WTC11 (cell line): ENCODE measurements at places on chromosomes 13 and 19.

GRCh38 chr13:20664351-20664750, 39.1 kb upstream of the IL17D start:
- DNase-seq, result no peak

GRCh38 chr13:39531646-39532045, 71.3 kb downstream of the LHFPL6 start:
- no peak for DNase-seq

GRCh38 chr19:10327793-10328192, 5.5 kb downstream of the RAVER1 start:
- DNase-seq, result no peak

- DNase-seq, result no peak
Measured at GRCh38 chr13:75790198-75790970, 154.3 kb downstream of the LMO7 start.

- DNase-seq, result no peak
Measured at GRCh38 chr13:73715911-73716510, 418.2 kb downstream of the KLF12 start.

- DNase-seq, result no peak
Measured at GRCh38 chr13:110221406-110222117, 85.4 kb downstream of the COL4A1 start.

DNA sequence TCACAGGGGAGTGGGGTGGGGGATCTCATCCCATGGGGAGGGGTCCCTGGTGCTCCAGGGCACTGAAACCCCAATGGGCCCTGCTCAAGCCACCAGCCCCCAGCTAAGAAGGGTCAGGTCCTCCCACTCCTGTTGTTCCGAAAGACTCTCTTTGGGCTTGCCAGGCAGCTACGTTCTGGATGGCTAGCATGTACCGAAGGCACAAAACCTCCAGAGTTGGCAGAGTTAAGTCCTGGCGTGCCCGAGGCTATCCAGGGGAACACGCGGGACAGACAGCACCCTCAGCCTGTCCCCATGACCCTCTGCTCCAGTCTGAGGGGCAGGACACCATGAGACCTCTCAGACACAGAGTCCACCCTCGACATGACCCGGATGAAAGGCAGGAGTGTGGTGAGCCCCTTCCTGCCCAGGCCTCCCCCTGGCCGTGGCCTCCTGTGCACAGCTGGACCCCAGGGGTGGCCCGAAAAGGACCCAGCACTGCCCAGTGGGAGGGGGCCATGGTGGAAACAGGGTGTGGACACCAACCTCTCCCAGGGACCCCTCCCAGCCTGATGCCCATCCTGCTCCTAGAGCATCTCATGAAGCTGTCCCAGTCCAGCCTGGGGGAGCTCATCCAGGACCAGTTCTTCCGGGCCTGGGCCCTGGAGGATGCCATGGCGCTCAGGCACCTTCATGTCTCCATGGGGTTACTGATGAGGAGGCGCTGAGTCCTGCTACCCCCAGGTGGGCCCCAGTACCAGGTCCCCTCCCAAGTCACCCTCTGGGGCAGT, 53.0 kb upstream of the TPM4 start:
- no peak for DNase-seq

DNA sequence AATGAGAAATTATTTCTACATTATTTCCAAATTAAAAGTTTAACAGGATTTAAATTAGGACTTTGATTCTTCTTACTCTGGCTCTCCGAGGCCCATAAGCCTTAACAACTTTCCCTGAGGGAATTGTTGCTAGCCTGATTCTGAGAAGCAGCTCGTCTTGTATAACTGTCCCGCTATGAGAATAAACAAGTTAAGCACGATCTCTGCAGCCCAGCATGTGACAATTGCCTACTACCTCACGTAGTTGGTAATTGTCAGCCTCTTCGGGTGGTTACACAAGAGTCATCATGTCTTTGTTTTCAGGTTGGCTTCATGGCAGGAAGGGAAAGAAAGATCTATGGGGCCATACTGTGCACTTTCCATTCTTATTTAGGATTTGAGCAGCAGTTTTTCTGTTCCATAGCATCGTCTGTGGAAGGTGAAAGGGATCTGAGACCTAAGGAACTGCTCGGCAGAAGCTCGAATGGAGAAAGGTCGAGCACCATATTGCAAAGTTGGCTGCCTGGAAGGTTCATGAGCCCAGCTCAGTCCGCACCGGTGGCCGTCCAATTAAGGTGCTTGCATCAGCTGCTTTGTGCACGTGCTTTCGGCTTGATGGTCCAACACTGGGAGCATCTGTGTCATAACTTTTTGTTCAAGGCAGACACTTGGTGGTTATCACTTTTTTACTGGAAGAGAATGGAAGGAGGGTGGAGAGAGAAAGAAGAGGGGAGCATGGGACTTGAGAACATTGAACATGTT, 1.8 kb upstream of the STARD13 start:
- DNase-seq, result no peak

DNA sequence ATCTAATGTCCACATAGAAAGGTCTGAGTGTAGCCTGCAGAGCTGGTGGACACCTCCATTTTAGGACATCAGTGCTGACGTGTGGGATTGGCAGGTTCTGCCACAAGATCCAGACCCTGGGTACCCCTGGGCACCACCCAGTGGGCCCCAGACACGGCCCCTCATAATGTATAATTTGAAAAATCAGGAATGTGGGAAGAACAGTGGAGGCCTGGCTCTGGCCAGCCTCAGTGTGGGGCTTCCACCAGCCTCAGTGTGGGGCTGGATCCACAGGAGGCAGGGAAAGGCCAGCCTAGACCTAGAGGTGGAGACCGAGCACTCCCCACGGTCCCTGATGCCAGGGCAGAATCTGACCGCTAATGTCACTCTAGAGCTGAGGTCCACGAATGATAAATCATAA, 150.7 kb upstream of the SOX1 start:
- no peak for DNase-seq

DNA sequence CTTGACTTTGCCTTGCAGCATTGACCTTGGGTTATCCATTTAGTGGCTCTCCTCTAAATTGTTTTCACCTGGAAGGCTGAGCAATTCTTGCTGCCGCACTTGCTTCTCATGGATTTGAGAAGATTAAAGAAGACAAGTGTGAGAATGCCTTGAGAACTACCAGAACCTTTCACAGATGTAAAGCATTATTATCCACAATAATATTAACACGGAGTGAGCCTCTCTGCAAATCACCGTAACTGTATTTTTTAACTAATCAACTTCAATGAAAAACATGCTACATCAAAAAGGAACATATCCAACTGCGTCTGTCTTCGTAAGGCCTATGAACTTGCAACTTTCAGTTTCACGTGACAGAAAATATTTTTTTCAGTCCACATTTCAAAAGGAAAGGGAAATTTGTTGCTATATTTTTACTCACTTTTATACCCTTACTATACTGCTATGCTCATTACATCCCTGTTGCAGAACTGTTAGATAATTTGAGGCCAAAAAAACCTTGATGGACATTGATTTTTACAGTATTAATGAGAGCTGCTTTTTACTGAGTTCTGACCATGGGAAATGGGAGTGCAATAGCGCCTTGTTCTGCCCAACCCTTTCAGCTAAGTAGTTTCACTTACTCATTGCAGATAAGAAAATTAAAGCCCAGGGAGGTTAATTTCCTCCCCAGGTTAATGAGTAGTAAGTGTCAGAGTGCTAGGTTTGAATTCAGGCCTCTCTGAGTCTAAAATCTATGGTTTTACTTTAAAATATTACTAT, 93.8 kb upstream of the RAP2A start:
- no peak for DNase-seq

GRCh38 chr13:33109801-33110200, 93.6 kb downstream of the KL start:
- DNase-seq, result peak; percentile 72

GRCh38 chr13:94784066-94784465, 71.7 kb upstream of the SOX21 start:
- no peak for DNase-seq

- DNase-seq, result no peak
Measured at GRCh38 chr13:46753137-46753536, 43.8 kb downstream of the ESD start.

GRCh38 chr13:110470272-110471009, 91.1 kb downstream of the RAB20 start:
- DNase-seq, result no peak

DNA sequence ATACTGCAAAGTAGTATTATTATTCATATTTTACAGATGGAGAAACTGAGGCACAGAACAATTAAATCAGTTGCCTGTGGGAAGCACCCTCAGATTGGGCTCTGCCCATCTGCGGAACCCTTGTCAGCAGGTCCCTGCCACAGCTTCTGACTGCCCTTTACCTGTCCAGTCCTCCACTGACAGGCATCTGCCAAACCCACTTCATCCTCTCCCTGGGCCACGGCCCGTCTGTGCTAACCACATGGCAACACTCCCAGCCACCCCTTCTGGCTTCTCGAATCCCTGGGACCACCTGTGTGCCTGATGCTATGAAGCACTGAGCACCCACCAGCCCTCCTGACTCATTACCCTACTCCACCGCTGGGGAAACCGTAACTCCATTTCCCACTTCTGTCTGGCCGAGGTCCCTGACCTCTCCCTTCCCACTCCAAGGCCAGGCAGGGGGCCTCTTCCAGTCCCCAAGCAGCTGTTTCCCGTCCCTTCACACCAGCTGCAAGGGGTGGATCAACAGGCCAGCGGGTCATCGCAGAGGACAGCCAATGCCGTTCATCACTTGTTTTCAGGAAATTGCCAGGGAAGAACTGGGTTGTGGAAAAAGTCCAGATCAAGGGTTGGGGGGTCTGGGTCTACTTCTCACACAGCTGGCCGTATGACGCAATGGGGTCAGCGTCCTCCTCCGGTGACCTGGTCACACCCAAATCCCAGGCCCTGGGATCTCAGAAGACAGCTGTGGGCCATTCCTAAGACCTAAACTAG, 2.5 kb downstream of the KANK3 start:
- peak; percentile 39 for DNase-seq

DNA sequence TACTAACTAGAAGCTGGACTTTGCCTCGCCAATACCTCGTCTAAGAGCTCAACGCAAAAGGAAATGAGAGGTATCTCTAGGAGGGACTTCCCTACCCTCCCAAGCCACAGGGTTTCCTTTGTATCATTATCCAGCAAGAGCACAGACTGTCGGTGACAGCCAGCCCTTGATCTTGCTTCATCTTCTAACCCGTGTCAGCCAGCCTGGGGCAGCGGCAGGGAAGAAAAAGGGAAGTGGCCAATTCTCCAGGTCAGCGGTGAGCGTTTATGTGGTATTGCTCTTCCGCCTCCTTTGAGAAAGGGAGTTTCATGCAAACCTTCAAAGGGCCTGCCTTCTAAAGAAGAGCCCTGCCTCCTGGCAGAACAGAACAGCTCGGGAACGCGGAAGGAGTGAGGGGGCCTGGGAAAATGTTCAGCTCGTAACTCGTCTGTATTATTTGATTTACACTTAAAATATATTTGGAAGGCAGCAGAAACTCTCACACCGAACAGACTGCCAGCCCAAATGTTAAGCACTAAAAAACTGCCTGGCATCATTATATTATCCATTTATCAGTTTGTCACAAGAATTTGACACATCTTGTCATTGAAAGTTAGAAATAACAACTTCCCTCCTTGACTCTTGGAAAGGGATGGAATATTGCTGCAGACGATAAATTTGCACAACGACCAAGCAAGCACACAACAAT, 41.8 kb downstream of the EFNB2 start:
- no peak for DNase-seq

DNA sequence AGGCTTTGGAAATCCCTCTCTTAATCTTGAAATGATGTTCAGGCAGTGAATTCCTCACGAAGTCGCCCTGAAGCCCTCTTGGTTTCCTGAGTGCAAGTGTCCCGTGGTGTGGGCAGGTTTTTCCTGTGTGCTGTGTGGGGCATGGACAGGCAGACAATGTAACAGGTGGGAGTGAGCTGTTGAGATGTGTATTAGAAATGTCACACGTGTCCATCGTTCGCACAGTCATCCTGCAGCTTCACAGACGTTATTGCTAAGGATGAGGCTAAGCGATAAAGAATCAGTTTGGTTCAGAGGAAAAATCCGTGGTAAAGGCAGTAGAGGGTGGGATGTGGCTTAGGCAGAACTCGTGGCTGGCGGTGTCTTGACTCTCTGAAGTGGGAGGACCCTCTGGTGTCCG, 51.7 kb downstream of the SMARCA4 start:
- no peak for DNase-seq

DNA sequence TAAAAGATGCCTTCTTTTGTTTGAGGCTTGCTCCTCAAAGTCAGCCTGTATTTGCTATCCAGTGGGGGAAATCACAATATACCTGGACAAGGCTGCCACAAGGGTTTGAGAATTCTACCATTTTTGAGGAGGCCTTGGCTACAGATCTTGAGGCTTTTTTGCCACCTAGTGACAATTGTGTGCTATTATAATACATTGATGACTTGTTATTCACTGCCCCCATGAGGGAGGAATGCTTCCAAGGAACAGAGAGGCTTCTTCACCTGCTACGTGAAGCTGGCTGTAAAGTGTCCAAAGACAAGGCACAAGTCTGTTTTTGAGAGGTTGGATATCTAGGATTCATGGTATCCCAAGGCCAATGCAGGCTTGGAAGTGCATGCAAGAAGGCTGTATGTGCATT, 72.5 kb downstream of the ZNF708 start:
- peak; percentile 21 for DNase-seq

GRCh38 chr13:46743191-46743590, 53.8 kb downstream of the ESD start:
- no peak for DNase-seq

- no peak for DNase-seq
Measured at GRCh38 chr13:109160887-109161669, 531.7 kb downstream of the MYO16 start.

- no peak for DNase-seq
Measured at GRCh38 chr13:100835695-100836094, 161.1 kb upstream of the TMTC4 start.

- DNase-seq, result no peak
Measured at GRCh38 chr19:13899912-13900584, 5.9 kb downstream of the BRME1 start.

- DNase-seq, result no peak
Measured at GRCh38 chr19:5677580-5677979, 2.7 kb downstream of the MICOS13 start.

- DNase-seq, result no peak
Measured at GRCh38 chr13:30796132-30796572, 60.8 kb downstream of the ALOX5AP start.

DNA sequence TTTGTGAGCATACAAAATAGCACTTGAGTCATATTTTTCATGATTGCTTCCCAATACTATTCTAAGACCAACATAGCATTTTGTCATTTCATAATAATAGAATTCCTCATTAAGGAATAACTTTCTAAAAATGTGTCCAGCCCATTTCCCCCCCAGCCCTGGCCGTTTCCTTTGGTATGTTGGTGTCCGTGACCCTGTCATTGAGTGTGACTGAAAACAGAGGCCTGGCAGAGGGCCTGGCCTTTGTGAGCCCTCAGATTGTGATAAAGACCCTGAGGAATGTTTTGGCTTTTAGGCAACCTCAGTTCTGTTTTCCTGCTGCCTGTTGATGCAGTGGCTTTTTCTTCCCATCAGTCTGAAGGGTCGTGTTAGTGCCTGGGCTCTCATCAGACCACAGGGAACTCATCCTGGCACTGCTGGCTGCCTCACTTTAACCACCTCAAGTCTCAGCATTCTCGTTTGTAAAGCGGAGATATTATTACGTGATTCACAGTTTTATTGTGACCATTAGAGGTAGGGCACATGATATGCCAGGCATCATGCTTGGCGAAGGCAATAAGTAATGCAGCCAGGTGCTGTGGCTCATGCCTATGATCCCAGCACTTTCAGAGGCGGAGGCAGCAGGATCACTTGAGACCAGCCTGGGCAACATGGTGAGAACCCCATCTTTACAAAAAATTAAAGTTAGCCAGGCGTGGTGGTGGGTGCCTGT, 13.8 kb downstream of the SPINT2 start:
- DNase-seq, result no peak

GRCh38 chr13:90696656-90697055, 650.8 kb upstream of the MIR17HG start:
- DNase-seq, result no peak

GRCh38 chr19:2129022-2129421, 22.3 kb downstream of the AP3D1 start:
- DNase-seq, result no peak
